ENCODE measurements at places on chromosomes 3 and 15.

DNA sequence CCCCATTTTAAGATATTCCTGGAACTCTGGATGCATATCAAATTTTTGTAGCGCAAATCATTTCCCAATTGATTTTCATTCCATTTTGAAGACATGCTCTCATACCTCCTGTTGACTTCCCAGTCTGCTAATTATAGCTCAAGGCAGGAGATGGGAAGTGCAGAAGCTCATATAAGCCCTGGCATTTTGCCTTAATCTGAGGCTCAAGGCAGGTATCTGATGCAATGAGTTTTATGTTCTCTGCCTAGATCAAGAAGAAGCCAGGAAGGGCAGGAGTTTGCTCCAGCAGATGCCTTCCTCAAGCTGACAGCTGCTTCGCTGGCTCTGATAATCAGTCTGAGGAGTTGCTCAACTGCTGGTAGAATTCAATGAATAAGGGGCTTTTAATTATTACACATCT, 65.6 kb upstream of the NEDD4 start:
- DNase-seq, result no peak

- no peak for DNase-seq
Measured at GRCh38 chr3:66808891-66809594, 189.1 kb upstream of the KBTBD8 start.

- DNase-seq, result no peak
Measured at GRCh38 chr3:171960159-171960558, 79.2 kb upstream of the FNDC3B start.

- no peak for DNase-seq
Measured at GRCh38 chr15:56739474-56739873, 6.2 kb upstream of the ZNF280D start.

Measured in GM18507 (cell line).